Lung (tissue), 17 donors: ENCODE measurements at places on chromosomes 3 and 15.

GRCh38 chr3:100329800-100330489 lies 4.6 kb upstream of the NIT2 start:
- no peak for DNase-seq

DNA sequence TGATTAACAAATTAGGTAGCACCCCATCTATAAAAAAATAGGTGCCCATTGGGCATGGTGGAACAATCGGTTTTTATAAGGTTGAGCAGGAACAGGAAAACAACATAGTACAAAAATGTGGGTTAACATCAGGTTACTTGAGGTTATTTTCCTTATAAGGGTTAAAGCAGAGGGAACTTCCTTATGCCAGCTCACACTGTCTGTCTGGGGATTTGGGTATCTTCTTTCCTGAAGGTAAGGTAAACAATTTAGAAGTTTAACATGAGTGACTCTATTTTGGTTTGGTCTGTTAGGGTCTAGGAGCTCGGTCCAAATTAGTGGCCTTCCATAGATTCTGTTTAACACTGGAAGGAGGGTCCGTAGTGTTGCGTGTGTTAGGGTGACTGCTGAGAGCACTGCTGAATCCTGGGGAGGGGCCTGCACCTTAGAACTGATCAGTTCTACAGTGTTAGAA lies 14.7 kb downstream of the CHD2 start:
- DNase-seq = no peak

- DNase-seq = no peak
Measured at GRCh38 chr3:134085034-134085775, 55.5 kb upstream of the SLCO2A1 start.

DNA sequence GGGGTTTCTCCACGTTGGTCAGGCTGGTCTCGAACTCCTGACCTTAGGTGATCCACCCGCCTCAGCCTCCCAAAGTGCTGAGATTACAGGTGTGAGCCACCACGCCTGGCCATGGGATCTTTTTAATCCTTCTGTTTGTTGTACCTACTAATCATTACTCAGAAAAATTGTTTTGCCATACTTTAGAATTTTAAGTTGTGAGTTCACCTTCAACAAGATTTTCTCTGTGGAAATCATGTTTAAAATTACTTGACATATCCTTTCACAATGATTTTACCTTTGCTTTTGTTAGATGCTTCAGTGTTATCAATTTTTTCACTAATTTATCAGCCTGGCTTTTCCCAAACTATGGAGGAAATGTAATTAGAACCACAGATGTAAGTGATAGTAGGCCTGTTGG lies 11.6 kb upstream of the MECOM start:
- DNase-seq = no peak

- no peak for DNase-seq
Measured at GRCh38 chr3:88058306-88058580, 562 bp downstream of the CGGBP1 start.

DNA sequence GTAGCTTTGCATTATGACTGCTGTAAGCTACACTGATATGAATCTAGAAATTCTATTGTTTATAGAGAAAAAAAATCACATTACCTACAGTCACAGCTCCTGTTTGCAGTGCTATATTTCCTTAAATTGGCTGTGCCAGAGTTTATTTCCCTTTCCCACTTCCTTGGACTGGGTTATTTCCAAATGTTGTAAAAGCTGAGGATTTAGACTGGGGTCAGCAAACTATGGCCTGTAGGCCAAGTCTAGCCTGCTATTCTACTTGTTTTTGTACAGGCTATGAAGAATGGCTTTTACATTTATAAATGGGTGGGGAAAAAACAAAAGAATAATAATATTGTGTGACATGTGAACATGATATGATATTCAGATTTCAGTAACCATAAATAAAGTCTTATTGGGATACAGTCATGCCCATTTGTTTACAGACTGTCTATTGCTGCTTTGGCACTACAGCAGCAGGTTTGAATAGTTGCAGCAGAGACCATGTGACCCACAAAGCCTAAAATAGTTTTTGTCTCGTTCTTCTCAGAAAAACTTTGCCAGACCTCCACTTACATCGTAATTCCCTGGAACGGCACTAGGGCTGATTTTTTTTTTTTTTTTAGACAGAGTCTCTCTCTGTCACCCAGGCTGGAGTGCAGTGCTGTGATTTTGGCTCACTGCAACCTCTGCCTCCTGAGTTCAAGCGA lies 7.8 kb downstream of the GLDN start:
- DNase-seq = no peak
